Stimulated activated CD8-positive, alpha-beta memory T cell treated with anti-CD3 and anti-CD28 coated beads, Interleukin-7, amount 100 ng/mL, for 1 hour (primary cell): ENCODE measurements at places on chromosomes 1 and 21.

- no peak for DNase-seq
These were observed 15.1 kb upstream of the FOXJ3 start for GRCh38 chr1:42350086-42350485.

DNA sequence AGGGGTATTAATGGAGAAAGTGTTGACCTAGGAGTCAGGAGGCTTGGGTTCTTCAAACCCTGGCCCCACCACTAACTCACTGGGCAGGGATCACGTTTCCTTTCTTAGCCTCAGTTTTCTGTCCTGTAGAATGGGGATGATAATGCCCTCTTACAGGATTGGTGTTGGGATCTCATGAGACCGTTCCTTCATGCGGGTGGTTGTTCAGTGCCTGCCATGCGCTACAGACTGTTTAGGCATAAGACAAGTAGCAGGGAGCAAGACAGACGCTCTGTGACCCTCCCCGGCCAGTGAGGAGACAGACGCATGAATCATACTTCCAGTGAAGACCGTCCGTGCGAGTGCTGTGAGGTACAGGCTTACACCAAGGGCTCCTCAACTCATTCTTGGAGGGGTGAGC, 81.7 kb downstream of the MAN1C1 start:
- DNase-seq, result no peak

DNA sequence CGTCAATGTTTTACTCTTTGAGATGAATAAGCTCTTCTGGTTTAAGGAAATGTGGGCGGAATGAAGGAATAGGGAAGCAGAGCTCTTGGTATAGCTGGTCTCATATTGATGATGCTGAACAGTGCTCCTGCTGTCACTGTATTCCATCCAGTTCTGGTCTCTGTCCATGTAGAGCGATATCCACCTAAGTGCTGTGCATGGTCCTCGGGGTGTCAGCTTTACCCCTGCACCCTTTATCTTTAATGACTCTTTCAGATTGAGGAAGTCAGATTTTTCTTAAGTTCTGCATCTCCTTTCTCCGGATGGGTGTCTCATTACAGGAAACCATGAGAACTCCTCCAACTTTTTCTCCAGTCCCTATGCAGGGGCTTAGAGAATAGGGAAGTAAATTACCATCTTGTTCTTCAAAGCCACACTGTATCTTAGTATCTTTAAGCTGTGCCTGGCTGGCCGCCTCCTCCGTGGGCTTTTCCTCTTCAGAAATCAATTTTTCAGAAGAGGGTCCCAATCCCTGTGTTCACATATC, 52.9 kb downstream of the PDE4B start:
- DNase-seq, result no peak

DNA sequence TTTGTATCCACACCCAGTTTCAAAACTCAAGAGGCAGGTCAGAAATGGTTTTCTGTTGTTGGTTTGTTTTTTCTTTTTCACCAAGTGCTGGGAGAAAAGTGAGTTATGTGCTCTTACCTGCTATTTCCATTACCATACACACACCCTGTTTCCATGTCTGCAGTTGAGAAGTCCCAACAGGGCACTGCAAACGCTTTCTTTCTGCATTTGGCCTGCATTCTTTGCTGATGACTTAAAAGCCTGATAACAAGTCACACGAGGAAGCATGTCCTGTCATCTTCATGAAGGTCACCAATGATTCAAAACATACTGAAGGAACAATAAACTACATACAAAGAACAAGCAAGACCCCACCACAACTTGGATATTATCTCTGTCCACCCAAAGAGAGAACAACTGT, 24.8 kb upstream of the KCNE1 start:
- no peak for DNase-seq

DNA sequence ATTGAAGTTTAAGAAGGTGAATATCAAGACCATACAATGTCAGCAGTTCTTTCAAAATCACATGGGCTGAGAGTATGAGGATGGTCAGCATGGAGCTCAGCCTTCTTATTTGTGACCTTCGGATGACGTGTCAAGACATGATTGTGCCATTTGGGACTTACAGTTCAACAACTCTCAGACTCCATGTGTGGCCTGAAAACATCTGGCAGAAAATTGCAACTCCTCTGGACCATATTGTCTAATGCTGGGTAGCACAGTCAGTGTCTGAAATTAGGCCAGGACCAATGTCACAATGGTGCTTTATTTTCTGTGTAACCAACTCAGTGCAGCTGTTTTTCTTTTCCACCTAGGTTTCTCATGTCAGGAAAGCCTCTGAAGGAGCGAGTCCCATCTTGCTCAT, 483.5 kb upstream of the PKN2 start:
- DNase-seq, result no peak

DNA sequence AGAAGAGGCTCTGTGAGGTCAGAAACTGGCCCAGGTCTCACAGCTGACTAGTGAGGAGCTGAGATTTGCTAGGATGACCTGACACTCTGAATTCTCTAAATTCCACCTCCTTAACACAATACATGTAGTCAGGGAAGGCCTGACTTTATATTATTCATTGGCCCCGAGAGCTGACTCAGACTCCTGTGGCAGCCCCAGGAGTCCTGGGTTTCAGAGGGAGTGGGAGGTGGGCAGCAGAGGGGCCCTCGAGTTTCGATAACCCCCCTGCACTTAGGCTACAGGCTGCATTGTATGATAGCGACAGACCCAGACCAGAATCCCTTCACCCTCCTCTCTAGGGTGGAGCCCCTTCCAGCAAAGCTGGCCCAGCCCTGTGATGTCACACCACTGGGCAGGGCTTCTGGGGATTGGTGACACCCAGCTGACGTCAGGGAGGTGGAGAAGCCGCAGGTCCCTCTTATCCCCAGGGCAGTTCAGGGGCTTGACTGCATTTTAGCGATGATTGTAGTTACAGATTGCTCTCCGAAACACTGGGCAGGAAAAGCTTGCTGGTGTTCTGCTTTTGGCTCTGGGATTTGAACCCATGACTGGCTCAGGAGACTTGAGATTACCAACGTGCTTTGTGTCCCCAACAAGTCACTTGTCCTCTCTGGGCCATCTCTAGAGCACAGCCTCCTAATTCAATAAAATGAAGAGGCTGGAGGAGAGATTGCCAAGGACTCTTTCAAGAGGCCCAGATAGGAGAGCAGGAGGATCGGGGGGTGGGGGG, 17.0 kb upstream of the GPR37L1 start:
- DNase-seq, result no peak

DNA sequence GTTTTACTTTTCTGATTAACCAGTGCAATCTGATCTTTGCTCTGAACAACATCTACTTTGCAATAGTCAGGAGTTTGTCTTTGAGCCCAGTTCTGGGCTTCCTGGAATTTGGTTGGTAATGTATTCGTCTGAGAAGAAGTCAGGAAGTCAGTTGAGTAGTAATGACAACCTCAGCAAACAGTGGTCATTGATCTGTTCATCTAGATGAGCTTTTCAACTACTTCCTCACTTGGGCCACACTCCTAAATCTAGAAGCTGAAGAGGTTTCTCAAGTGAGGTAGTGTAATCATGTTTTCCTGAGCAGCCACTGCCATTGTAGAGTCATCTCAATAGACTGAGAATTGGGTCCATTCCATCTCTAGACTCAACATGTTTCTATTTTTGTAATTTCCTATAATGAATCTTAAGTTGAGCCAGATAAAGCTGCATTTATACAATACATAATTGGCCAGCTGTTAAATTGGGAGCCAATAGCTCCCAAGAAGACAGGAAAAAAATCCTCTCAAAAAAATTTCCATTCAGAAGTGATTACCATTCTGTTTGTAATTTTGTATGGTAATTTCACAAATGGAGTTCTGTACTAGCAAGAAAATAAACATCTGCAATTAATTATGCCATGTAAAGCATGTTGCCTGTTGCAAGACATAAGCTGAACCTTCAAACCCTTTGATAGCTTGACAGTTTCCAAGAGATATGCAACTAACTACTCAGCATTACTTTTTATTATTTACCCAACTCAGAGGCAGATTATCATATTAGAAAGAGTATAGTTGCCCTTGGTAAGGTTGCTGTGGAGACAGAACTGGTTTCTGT, 49.6 kb downstream of the WDR64 start:
- no peak for DNase-seq

GRCh38 chr1:2032737-2033136, 13.6 kb downstream of the GABRD start:
- no peak for DNase-seq

- DNase-seq, result no peak
These were observed 6.9 kb upstream of the TTC34 start for GRCh38 chr1:2808386-2808705.
